ENCODE measurements at places on chromosomes 1 and 21. TPM values are rescaled to one million over a fixed set of nuclear protein-coding genes. Genes with fewer than 3 reads are reported as not detected.

- H3K27me3 ChIP-seq, result no peaks in the 10 kb centered on the region
- H3K27ac ChIP-seq, result no peak overlapping the region
- peak; percentile 59 for DNase-seq
- H3K36me3 ChIP-seq, result no peaks in the 10 kb centered on the region
- no peak overlapping the region for H3K4me3 ChIP-seq
Measured at GRCh38 chr1:204128964-204129896, 22.6 kb downstream of the ETNK2 start.

GRCh38 chr1:200005165-200005564 is 22.3 kb upstream of the NR5A2 start:
- H3K27me3 ChIP-seq, result no peaks in the 10 kb centered on the region
- H3K4me3 ChIP-seq, result no peak overlapping the region
- H3K4me1 ChIP-seq, result no peaks in the 10 kb centered on the region
- DNase-seq, result peak; percentile 16

GRCh38 chr1:26784023-26784871 is 3.5 kb upstream of the PIGV start:
- peak overlapping the region; percentile 33 for H3K27ac ChIP-seq
- peaks cover 33% of the 10 kb centered on the region for H3K4me1 ChIP-seq
- H3K4me3 ChIP-seq, result no peak overlapping the region
- DNase-seq, result peak; percentile 98
- peaks cover 13% of the 10 kb centered on the region for H3K36me3 ChIP-seq
- no peaks in the 10 kb centered on the region for H3K27me3 ChIP-seq

GRCh38 chr1:41957568-41957967 is 38.8 kb upstream of the HIVEP3 start:
- H3K4me3 ChIP-seq, result no peak overlapping the region
- no peak overlapping the region for H3K27ac ChIP-seq
- peaks cover 2% of the 10 kb centered on the region for H3K4me1 ChIP-seq
- DNase-seq, result no peak
- no peaks in the 10 kb centered on the region for H3K36me3 ChIP-seq

- H3K27ac ChIP-seq, result no peak overlapping the region
- no peaks in the 10 kb centered on the region for H3K27me3 ChIP-seq
- H3K4me3 ChIP-seq, result no peak overlapping the region
Measured at GRCh38 chr1:157203166-157203565, 65.0 kb upstream of the ETV3 start.

DNA sequence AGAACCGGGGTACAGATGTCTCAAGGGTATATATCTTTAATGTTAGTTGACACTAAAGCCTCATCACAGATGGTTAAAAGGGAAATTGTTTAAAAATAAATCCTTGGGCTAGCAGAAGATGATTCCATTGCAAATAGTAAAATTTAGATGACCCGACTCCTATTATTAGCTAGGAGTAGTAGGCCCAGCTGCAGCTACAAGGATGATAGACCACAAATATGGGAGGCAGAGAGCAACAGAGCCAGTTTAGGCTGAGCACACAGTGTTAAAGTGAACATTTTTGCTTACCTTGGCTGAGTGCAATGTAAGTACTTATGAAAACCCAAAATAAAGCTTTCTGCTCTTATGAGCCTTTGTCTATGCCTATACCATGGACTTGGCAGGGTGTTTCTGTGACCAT is 100.5 kb upstream of the COL11A1 start:
- DNase-seq, result no peak
- H3K27me3 ChIP-seq, result no peaks in the 10 kb centered on the region
- no peak overlapping the region for H3K4me3 ChIP-seq
- no peaks in the 10 kb centered on the region for H3K36me3 ChIP-seq
- no peak overlapping the region for H3K27ac ChIP-seq

DNA sequence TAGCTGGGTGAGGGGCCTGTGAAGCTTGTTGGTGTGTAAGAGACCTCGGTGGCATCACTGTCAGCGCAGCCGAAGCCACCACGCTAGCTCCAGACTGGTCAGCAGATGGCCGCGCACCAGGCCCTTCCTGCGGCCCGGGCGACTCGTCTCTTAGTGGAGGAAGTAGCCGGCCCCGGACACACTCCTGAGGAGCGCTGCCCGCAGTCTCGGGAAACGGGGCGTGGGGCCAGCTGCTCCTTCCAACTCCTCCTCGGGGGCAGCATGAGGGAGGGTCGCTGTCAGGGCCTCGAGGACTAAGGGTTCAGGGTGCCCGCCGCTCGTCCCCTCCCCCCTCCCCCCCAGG is 20.4 kb downstream of the H3-3A start:
- peaks cover 4% of the 10 kb centered on the region for H3K4me1 ChIP-seq
- no peaks in the 10 kb centered on the region for H3K36me3 ChIP-seq
- H3K27me3 ChIP-seq, result no peaks in the 10 kb centered on the region

DNA sequence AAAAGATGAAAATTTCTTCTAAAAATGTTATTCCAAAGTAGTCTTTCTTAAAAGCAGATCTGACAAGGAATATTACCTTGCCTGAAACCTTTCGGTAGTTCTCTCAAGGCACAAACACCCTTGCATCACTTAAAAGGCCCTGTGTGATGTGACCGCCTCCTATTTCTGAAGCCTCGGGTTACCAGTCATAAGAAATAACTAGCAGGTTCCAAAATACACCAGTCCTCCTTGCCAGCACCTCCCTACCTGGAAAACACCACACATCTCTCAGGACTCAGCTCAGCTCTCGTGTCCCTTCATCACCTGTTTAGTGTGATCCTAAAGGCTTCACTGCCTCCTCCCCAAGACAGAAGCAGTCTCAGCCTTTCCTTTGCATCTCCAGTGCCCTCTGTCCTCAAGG is 35.7 kb downstream of the SERBP1 start:
- no peak overlapping the region for H3K27ac ChIP-seq
- no peaks in the 10 kb centered on the region for H3K36me3 ChIP-seq
- no peaks in the 10 kb centered on the region for H3K27me3 ChIP-seq
- DNase-seq, result no peak
- H3K4me3 ChIP-seq, result no peak overlapping the region
- H3K4me1 ChIP-seq, result no peaks in the 10 kb centered on the region

DNA sequence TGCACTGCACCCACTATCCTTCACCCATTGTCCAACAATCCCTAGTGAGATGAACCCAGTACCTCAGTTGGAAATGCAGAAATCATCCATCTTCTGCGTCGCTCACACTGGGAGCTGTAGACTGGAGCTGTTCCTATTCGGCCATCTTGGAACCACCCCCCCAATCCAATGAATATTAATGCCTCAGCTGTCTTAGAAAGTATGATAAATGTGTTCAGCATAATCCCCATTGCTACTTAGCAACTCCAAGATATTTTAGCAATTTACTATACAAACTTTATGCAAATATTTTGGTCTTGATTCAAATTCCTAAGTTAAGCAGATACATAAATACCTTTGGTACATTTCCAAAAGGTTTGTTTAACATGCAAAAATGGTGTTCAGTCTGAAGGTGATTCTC is 70.5 kb upstream of the SH3GLB1 start:
- no peak for DNase-seq
- H3K27ac ChIP-seq, result no peak overlapping the region
- no peak overlapping the region for H3K4me3 ChIP-seq
- no peaks in the 10 kb centered on the region for H3K27me3 ChIP-seq
- no peaks in the 10 kb centered on the region for H3K4me1 ChIP-seq

GRCh38 chr1:211345719-211346118 is 19.1 kb downstream of the TRAF5 start:
- no peaks in the 10 kb centered on the region for H3K4me1 ChIP-seq
- no peak overlapping the region for H3K4me3 ChIP-seq
- H3K36me3 ChIP-seq, result no peaks in the 10 kb centered on the region
- DNase-seq, result peak; percentile 26
- H3K27me3 ChIP-seq, result no peaks in the 10 kb centered on the region
- no peak overlapping the region for H3K27ac ChIP-seq

GRCh38 chr1:61724506-61724812 is 482 bp downstream of the TM2D1 start:
- H3K36me3 ChIP-seq, result no peaks in the 10 kb centered on the region
- DNase-seq, result no peak
- peak overlapping the region; percentile 100 for H3K4me3 ChIP-seq
- H3K27me3 ChIP-seq, result no peaks in the 10 kb centered on the region
- peak overlapping the region; percentile 100 for H3K27ac ChIP-seq

DNA sequence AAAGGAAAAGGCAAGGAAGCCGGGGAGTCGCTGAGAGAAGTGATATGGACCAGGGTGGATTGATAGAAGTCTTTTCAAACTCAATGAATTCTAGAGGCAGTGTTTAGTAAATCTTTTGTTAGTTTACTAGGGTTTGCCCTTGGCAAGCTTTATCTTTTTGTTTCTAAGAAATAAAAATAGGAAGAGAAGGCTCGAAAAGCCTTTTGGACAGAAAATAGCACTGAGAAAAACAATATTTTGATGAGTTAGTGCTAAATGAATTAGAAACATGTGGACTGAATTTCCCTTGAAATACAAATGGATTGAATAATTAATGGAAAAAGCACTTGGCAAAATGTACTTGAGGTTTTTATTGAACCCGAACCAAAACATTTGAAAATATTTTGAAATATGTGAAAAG is 121.8 kb upstream of the SPAG17 start:
- no peak for DNase-seq
- no peak overlapping the region for H3K27ac ChIP-seq
- H3K36me3 ChIP-seq, result no peaks in the 10 kb centered on the region
- H3K27me3 ChIP-seq, result no peaks in the 10 kb centered on the region

GRCh38 chr21:43640400-43640799 is 18.9 kb downstream of the HSF2BP start:
- no peak for DNase-seq
- no peaks in the 10 kb centered on the region for H3K27me3 ChIP-seq
- H3K27ac ChIP-seq, result no peak overlapping the region
- H3K4me1 ChIP-seq, result no peaks in the 10 kb centered on the region

GRCh38 chr1:200530623-200531261 is 89.8 kb downstream of the KIF14 start:
- H3K36me3 ChIP-seq, result no peaks in the 10 kb centered on the region
- no peaks in the 10 kb centered on the region for H3K27me3 ChIP-seq
- H3K27ac ChIP-seq, result no peak overlapping the region
- no peak overlapping the region for H3K4me3 ChIP-seq
- no peaks in the 10 kb centered on the region for H3K4me1 ChIP-seq
- DNase-seq, result no peak

GRCh38 chr1:106907795-106908194 is 148.7 kb upstream of the PRMT6 start:
- H3K27ac ChIP-seq, result no peak overlapping the region
- H3K4me1 ChIP-seq, result no peaks in the 10 kb centered on the region
- H3K27me3 ChIP-seq, result no peaks in the 10 kb centered on the region
- no peaks in the 10 kb centered on the region for H3K36me3 ChIP-seq
- no peak overlapping the region for H3K4me3 ChIP-seq
- no peak for DNase-seq

GRCh38 chr1:30605441-30605920 is 117.9 kb downstream of the MATN1 start:
- no peaks in the 10 kb centered on the region for H3K27me3 ChIP-seq
- no peak for DNase-seq

GRCh38 chr1:173206816-173207568 is at the start of gene TNFSF4:
TNFSF4 (minus strand) TSS chr1:173207331; CDS start chr1:173207176, 155 bp downstream.
- H3K4me3 ChIP-seq, result peak within 1 kb of the TSS; percentile 62
- peaks cover 3% of the 10 kb centered on the region for H3K4me1 ChIP-seq

GRCh38 chr1:8463144-8463927 is 145.4 kb downstream of the SLC45A1 start:
- peaks cover 21% of the 10 kb centered on the region for H3K4me1 ChIP-seq
- no peaks in the 10 kb centered on the region for H3K27me3 ChIP-seq
- DNase-seq, result peak; percentile 79
- peak overlapping the region; percentile 0 for H3K4me3 ChIP-seq

DNA sequence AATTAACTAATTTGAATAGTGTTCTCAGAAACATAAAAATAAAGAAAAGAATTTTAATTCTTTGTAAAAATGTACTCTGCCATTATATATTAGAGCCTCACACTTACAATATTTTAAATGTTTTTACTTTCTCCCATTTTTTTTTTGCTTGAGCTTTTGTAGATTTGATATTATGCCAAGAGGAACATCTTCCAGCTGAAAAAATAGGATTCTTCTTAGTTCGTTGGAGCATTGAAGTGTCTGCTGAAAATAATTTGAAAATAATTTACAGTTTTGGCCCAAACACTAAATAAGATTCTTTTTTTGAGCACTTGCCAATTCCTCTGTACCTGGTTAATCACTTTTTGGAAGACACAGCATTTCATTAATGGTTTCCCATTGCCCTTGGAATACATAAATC is 175.0 kb upstream of the COL11A1 start:
- no peaks in the 10 kb centered on the region for H3K4me1 ChIP-seq
- H3K4me3 ChIP-seq, result no peak overlapping the region
- H3K27ac ChIP-seq, result no peak overlapping the region
- no peak for DNase-seq
- no peaks in the 10 kb centered on the region for H3K36me3 ChIP-seq

DNA sequence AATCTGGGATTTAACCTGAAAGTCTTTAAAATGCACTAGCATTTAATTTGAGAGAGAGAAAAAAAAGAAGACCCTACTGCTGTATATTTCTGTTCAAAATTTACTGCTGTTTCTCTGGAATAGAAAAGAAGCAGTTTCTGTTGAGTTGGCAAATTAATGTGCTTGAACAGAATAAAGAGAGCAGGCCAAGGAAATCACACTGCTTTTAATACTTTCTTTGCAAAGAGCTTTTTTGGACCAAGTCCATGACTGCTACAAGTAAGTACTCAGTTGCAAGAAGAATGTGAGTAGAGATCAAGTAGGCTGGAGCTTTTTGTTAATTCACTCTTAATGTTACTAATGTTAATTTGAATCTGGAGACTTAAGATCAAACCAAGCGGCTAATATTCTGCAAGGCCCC is 336.2 kb upstream of the SGIP1 start:
- H3K36me3 ChIP-seq, result no peaks in the 10 kb centered on the region
- no peak for DNase-seq
- no peaks in the 10 kb centered on the region for H3K4me1 ChIP-seq
- H3K27me3 ChIP-seq, result no peaks in the 10 kb centered on the region
- no peak overlapping the region for H3K4me3 ChIP-seq

GRCh38 chr1:119968068-119968492 is 71.8 kb upstream of the ADAM30 start:
- H3K27me3 ChIP-seq, result no peaks in the 10 kb centered on the region
- peaks cover 18% of the 10 kb centered on the region for H3K36me3 ChIP-seq
- DNase-seq, result peak; percentile 34
- no peak overlapping the region for H3K4me3 ChIP-seq
- peak overlapping the region; percentile 13 for H3K27ac ChIP-seq
- H3K4me1 ChIP-seq, result peaks cover 7% of the 10 kb centered on the region

DNA sequence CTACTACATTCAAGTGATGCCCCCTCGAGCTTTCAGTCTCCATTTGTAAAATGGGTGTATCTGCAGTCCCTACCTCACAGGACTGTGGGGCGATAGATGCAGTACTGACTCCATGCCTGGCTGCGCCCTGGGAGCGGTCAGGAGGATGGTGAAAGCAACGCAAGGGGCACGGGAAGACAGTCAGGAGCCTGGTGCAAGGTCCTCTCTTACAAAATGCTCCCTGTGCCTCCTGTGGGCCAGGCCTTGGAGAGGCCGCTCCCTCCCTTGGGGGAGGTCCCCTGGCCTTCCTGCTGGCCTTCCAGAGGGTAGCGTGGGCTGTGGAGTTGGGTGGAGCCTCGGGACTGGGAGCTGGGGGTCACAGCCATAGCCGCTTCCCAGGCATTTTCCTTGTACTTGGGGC is 21.6 kb downstream of the FAM151A start:
- H3K4me1 ChIP-seq, result no peaks in the 10 kb centered on the region
- H3K27ac ChIP-seq, result no peak overlapping the region
- no peak overlapping the region for H3K4me3 ChIP-seq
- DNase-seq, result no peak
- H3K27me3 ChIP-seq, result no peaks in the 10 kb centered on the region

GRCh38 chr1:91948501-91949355 is 473 bp upstream of the BRDT start:
- H3K4me1 ChIP-seq, result no peaks in the 10 kb centered on the region
- DNase-seq, result no peak
- H3K36me3 ChIP-seq, result no peaks in the 10 kb centered on the region

FAM163A gene
- not detected for total RNA-seq

TPR gene
- total RNA-seq, result 65.1 TPM

CCDC181 gene
- 0.66 TPM for total RNA-seq

PRXL2B gene
- total RNA-seq, result 8.0 TPM

S100A7A gene
- not detected for total RNA-seq

S100A13 gene
- total RNA-seq, result 105 TPM

TMEM269 gene
- total RNA-seq, result not detected

PRELP gene
- 4.9 TPM for total RNA-seq

Data from fibroblast of lung (primary cell).